Activated naive CD4-positive, alpha-beta T cell treated with Interleukin-2 at 50 U/mL for 16 hours (primary cell): ENCODE measurements at places on chromosomes 6 and 20.
A peak's percentile ranks its signal among the peaks of the same experiment; 100 is the strongest.

DNA sequence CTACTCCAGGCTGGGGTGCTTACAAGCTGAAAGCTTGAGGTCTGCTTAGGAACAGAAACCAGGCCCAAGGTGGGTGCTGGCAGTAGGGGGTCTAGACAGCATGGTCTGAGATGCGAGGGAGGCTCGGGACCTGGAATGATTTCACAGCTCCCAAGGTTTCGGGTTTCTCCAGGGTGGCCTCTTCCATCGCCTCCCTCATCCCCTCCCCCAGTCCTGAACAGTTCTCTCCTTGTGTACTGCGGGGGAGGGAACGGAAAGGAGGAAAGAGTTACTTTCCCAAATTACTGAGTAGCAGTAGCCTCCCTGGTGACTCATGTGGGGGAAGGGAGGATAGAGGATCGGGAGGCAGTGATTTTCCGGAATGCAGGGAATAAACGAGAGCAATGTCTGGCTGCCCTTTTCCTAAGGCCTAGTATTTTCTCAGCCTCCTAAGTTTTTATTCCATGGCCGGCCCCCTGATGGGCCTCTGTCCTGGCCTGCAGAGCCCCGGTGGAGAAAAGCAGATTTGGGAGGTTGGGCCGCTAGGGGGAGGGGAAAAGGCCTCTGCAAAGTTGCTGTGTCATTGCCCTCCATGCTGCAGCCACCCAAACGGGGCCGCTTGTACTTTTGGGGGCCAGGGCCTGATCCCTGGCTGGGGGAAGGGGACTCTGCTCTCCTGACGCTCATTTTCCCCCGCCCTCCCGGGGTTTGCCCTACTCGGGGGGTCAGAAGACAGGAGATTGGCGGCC, 1.5 kb downstream of the BRD2 start:
- peak; percentile 79 for DNase-seq

DNA sequence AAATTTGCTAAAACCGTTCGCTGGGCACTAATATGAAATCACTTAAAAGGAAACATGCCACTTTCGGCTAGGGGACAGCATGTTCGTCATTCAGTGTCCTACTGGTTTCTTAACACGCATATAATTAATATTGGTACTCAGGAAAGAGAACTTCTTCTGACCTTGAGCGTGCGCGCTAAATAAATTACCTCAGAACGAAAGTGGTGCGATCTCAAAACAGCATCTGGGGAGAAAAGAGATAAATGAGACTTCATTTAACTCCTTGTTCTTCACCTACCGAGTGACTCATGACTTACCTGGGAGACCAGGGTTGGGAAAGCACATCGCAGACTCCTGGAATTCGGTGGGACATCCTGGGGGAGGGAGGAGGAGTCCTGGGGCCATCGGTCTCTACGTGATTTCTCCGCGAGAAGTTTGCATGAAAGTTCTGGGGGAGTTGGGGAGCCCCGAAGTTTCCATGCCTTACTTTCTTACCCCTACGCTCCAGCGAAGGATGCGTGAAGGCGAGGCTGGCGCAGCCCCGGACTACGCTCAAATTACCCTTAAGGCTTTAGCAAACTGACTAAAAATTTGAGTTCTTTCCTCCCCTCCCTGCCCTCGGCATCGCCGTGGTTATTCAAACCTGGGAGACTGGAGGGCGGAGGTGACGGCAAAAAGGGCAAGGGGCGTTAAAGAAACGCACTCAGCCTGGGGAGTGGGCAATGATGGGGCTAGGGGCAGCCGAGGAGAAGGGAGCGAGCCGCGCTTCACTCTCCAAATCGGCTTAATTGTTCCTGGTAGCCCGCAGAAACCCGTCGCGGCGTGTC, 1.1 kb upstream of the BEND6 start:
- DNase-seq = peak; percentile 5

- no peak for DNase-seq
These were observed 434.1 kb upstream of the SOX4 start for GRCh38 chr6:21159465-21159864.

DNA sequence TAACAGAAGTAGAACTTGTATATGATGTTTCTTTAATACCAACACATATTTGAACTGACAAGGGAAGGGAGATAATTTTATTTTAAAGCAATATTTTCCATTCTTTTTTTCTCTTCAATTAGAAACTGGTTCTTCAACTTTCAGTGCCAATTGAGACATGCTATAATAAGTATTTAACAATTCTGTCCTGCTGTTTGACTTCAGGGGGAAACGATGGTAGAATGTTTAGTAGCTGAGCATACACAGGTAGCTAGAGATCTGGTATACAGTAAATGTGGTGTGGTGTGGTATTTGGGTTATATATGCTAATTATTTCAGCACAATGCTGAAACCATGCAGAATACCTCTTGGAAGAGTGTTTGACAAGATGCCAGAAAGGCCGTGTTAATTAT, 156.9 kb downstream of the ARID1B start:
- no peak for DNase-seq

- no peak for DNase-seq
These were observed 59.3 kb downstream of the DLL1 start for GRCh38 chr6:170231293-170232185.

- peak; percentile 56 for DNase-seq
These were observed 52.7 kb upstream of the MYB start for GRCh38 chr6:135128268-135128914.

- no peak for DNase-seq
These were observed 1.6 kb upstream of the SLC35B2 start for GRCh38 chr6:44258921-44259320.

GRCh38 chr6:11415557-11415956, 122.0 kb upstream of the TMEM170B start:
- no peak for DNase-seq

DNA sequence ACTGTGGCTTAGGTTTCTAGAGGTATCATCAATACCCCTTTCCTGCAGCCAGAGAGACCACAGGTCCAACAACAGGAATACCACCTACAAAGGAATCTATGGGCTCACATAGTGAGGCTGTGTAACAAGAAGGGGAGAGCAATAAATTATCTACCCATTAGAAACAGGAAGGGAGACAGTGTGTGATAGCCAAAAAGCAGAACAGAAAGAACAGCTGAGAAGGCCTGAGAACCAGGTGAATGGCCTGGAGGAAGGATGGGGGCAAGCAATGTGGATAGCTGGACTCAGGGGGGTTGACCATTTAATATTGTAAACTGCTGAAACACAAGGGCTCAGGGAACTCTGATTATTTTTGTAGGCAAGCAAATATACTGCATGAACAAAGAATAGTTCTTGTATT, 628.2 kb downstream of the COL12A1 start:
- DNase-seq = no peak

DNA sequence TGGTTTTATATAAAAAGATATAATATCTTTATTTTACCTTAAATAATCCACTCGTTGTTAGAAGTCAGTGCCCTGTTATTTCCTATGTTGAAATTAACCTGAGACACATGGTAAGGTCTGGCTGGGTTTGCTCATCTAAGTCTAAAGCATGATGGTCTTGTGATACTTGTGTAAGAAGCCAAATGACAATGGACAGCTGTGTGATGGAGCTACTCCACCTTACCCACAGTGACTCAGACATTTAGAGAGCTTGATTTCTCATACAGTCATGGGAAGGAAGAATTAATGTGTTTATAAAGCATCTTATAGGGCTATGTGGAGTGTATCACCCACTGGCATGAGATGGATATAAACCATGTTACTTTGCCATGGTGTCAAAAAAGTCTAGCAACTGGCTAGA, 11.7 kb downstream of the CTCFL start:
- DNase-seq = no peak
